Activated T-cell treated with anti-CD3 and anti-CD28 coated beads, Interleukin-2, amount 50 U/mL, for 48 hours (primary cell): ENCODE measurements at places on chromosomes 4 and X.

DNA sequence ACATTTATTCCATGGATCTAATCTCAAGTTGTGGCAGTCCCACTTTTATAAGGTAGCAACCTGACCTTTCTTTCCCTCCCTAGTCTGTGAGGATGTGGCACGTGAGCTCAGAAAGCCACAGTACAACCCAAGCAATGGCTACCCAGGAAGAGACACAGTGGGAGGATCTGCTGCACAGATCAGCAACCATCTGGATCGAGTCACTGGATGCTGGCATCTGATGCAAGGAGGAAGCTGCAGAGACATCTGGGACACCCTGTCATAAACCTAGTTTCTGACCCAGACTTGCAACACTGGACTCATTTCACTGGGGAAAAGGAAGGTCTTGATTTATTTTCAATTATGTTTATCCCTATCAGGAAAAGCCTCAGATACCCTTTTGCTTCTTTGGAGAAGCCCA lies 327.1 kb downstream of the PAPSS1 start:
- no peak for DNase-seq

GRCh38 chr4:42302348-42302747 lies 94.9 kb upstream of the SHISA3 start:
- no peak for DNase-seq

DNA sequence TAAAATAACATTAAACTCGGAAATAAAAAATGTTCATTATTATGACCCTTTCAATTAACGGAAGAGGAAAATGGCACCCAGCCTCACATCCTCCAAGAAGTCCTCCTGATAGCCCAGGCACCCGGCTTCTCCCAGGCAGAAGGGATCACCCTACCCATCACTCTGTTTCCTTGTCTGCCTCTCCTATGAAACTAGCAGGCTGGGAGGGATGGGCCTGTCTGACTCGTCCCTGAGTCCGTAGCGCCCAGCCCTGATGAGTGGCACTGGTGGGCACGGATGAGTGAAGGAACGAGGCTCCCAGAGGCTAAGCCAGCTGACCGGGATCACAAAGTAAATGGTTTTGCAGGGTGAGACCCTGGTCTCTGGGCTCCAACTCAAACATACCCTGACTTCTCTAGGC lies 28.6 kb upstream of the KIAA0232 start:
- DNase-seq: no peak

DNA sequence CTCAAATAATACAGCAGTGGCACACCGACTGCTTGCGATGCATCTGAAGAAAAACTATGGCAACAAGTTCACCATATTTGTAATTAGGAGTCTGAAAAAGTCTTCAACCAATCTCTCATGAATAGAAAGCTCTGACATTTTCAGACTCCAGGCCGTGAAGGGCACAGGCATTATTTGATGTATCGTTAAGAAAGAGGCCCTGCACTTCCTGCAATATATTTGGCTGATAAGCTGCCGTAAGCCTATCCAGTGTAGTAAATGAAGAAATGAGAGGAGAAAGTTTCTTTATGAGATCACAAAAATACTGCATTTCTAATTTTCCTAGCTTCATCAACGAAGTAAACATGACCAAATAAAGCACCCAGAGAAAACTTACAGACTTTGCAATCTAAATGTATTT lies 613.8 kb upstream of the TECRL start:
- DNase-seq: no peak

DNA sequence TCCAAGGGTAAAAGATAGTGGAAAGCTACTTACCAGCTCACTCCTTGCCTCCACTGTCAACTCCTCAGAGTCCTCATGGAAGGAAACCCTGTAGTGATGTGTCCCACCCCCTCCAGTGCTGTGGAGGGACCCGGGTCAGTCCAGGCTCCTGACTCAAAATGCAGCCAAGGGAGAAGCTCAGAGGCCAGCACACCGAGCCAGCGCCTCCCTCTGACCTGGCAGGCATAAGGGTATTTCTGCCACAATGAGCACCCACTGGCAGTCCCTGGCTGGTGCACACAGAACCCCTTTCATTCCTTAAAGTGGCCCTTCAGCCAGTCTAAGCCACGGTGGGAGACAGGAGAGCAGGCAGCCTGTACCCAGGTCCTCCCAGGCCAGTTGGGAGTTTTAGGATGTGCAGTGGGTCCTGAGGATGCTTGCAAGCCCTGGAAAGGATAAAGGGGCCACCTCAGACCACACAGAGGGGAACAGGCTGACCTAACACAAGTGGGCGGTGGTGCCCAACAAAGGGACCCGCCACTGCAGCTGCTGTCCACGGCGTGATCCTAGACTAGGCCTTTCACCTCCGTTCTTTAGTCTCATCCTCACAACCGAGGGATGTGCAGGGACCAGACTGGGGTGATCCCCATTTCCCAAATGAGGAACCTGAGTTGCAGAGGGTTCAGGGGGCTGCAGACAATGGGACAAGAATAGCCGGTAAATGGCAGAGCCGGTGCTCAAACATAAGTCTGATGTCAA lies 5.7 kb downstream of the JAKMIP1 start:
- no peak for DNase-seq

DNA sequence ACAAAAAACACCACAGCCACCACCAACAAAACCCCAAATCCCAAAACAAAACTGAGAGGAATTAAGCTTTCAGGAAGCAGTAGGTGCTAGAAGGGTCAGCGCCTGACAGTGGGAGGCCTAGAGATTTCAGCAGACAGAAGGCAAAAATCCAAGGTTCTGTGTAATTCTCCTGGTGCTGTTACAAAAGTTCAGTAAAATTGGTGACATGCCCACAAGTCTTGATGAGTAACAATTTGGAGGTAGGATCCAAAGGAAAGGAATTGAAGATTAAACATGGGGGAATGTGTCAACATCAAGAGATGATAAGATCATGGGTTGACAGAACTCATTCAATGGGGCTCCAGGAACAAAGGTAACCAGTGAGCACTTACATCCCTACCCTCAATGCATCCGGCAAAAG lies 653.8 kb upstream of the CPEB2 start:
- DNase-seq: no peak

DNA sequence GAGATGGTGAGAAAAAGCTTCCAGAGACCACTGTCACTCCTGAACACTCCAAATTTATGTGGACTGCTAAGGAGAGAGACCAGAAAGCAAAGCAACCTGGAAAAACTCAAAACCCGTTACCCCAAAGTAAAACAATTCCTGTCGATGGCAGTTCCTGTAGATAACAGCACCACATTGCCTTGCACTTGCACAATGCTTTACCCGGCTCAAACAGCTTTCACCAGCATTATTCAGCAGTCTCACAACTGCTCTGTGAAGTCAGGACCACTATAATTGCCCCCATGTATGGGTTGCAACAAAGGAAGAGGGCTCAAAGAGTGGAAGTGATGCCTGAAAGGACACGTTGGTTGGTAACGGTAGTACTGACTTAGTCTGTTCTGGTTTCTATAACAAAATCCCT lies 234.8 kb downstream of the BCOR start:
- DNase-seq: no peak

DNA sequence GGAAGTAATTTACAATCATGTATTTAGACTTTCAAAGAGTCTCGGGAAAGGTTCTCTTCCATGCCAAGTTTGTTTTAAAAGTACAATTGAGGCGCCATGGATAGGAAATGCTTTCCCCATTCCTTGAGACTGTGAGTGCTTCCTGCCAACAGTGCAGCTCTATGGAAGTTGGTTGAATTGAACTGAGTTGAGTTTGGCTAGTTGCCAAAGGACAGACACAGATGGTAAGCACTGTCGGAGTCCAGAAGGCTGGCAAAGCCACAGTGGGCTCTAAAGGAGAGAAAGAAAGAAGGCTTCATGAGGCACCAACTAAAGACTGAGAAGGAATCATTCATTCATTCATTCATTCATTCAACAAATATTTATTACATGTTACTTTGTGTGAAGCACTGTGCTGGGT lies 4.3 kb upstream of the KCNE5 start:
- no peak for DNase-seq

DNA sequence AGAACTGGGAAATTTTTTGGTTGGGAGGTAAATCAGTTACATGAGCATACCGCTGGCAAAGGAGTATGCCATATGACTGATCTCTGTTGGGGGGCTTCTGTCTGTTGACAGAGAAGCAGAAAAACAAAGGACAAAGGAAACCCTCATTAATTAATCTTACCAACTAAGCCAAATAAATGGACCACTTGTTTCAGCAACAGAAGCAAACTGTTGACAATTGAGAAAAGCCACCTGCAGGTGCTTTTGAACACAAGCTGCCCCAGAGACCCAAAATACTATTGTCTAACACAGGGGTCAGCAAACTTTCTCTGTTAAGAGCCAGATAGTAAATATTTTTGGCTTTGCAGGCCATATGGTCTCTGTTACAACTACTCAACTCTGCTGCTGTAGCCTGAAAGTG lies 7.0 kb upstream of the FRYL start:
- DNase-seq: no peak

DNA sequence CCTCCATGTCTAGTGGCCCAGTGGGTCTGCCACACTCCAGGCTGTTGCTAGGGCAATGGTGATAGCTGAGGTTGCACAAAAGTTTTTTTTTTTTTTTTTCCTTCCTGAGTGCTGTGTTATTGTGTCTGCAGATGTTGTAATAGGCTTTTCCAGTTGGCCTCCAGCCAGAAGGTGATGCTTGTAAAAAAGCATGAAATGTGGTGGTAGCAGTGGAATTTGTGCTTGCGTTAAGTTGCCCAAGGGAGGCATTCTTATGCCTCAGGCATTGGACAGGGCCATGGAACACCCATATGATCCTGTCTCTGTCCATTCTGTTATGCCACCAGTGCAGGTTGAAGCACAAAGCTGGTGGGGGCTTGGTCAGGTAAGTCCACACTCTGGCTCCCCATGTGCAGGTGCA lies 660.5 kb upstream of the SPANXN1 start:
- no peak for DNase-seq

- DNase-seq: no peak
Observed at GRCh38 chr4:24394041-24394440, 190.3 kb downstream of the DHX15 start.

DNA sequence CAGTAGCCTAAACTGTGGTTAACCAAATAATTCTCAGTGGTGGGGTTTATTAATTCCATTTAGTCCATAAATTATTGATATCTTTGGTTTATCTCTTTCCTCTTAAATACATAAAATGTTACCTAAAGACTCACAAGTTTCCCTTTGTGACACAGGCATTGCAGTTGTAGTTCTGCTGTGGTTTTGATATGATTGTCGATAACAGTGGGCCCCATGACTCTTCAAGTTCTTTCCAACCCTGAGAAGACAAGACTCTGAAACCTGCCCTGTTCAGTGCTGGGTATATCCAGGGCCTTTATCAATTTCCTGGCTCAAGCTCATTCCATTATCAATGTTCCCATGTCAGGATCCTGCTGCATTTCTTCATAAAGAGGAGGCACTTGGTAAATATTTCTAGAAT lies 117.9 kb upstream of the TBC1D9 start:
- DNase-seq: no peak

GRCh38 chr4:144903953-144904711 lies 193.9 kb downstream of the ANAPC10 start:
- no peak for DNase-seq

DNA sequence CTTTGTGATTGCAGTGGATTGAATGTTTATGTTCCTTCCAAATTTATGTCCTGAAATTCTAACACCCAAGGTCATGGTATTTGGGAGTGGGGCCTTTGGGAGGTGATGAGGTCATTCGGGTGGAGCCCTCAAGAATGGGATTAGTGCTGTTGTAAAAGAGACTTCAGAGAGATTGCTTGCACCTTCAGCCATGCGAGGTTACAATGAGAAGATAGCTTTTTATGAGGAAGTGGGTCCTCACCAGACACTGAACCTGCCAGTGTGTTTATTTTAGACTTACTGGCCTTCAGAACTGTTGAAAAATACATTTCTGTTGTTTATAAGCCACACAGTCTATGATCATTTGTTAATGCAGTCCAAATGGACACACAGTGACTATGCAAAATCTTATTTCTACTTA lies 161.0 kb upstream of the GPRIN3 start:
- no peak for DNase-seq

DNA sequence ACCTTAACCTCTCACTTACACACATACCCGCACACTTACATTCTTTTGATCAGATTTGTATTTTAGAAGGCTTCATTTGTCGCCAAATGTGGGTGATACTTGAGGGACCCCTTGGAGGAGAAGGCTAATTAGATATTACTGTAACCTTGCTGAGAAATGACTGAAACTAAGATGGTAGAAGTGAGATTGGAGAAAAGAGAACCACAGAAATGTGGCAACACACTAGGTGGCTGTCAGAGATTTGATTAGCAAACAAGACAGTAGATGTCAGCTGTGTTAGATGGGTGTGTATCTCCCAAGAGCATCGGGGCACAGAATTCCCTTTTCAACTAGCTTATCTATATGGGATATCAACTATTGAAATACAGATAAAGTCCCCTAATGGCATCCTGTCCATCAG lies 149.3 kb upstream of the FABP2 start:
- DNase-seq: no peak

DNA sequence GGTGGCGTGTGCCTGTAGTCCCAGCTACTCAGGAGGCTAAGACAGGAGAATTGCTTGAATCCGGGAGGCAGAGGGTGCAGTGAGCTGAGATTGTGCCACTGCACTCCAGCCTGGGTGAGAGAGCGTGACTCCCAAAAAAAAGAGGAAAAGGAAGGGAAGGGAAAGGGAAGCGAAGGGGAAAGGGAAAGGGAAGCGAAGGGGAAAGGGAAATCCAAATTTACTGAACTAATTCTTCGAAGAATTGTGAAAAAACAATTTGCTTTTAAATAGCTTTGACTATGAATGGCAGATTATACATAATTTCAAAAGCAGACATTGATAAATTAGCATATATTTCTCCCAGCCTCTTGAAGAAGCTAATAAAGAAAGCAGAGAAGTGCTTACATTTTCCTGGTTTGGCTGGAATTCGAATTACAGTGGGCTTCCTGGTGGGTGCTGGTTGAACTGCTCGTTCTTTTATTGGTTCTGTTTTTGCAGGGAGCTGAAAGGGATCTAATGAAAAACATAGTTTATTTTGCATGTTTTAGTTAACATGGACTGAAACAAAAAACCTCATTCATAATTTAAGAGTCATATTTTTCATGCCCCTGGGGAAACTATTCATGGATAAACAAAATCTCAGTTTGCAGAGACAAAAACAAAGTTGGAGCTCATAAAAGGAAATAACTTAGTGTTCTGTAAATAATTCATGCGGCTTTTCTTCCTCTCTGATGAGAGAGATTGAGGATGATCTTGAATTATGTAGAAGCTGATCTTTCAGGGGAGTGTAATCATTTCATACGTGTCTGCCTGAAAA lies 66.0 kb downstream of the RPS3A start:
- DNase-seq: no peak

DNA sequence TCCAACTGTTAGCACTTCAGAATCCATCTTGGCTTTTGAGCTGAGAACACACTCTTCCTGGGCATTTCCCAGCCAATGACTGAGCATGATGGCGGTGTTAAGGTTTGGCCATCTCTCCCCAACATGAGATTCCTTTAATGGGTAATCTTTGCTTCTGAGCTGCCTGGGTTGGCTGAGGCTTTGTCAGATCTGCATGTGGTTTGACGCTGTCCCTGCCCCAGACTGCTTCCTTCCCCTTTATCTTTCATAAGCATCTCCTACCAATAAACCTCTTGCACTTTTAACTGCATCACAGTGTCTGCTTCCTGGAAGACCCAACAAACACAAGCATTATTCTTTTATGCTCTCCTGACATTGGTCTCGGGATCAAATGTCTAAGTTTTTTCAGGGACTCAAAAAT lies 31.5 kb upstream of the DIPK2B start:
- no peak for DNase-seq

GRCh38 chrX:75989806-75990590 lies 182.9 kb upstream of the PBDC1 start:
- no peak for DNase-seq
